Colonic mucosa (tissue), 4 donors: ENCODE measurements at places on chromosomes 5 and 9. TPM values are rescaled to one million over a fixed set of nuclear protein-coding genes. Genes with fewer than 3 reads are reported as not detected.

- no peak for DNase-seq
Observed at GRCh38 chr5:104347119-104347708, 784.6 kb upstream of the NUDT12 start.

DNA sequence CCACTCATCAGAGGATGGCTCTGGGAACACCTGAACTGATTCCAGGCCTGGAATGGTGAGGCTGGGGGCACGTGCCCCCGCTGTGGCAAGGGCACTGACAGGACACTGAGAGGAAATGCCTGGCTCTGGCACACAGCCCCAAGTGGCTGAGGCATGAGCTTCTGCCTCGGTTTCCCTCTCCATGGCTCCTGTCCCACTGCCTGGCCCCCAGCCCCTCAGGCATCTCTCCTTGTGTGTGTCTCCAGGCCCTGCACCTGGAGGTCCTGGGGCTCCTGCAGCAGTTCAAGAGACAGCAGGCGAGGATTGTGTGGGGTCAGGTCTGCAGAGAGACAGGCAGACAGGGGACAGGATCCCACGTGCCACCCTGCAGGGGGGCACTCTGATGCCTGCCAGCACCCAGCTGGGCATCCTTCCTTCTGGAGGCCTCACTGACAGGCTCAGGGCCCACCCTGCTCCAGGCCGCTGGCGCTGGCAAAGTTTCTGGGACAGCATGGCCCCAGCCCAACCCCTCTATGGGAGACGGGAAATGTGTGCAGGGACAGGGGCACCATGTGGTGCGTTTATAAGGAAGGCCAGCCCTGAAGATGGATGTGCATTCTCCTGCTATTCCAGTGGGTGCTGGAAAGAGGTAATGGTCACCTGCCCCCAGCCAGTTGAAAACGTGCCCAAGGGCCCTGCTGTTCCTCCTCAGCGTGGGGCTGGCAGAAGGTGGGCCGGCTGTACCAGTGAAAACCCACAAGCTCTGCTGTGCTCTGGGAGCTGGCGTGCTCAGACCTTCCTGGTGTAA, 66.0 kb downstream of the RASGEF1C start:
- no peak for DNase-seq

- no peak for DNase-seq
Observed at GRCh38 chr9:97438666-97439065, 26.8 kb downstream of the TDRD7 start.

DNA sequence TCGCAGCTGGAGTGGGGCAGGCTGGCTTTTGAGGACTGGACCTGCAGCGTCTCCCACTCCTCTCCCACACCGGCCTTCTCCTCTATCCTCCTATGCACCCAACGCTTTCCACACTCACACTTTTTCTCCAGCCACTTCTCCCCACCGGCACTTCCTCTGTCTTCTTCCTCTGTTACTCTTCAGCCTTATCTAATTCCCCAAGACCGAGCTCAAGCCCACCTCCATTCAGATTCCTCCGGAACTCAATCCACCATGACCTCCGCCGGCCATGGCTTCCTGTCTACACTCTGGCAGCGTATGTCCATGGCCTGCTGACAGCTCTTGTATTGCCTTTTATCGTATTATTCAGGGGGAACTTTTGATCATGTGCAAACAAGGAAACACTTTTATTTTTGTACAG, 545 bp upstream of the OR2V1 start:
- no peak for DNase-seq

DNA sequence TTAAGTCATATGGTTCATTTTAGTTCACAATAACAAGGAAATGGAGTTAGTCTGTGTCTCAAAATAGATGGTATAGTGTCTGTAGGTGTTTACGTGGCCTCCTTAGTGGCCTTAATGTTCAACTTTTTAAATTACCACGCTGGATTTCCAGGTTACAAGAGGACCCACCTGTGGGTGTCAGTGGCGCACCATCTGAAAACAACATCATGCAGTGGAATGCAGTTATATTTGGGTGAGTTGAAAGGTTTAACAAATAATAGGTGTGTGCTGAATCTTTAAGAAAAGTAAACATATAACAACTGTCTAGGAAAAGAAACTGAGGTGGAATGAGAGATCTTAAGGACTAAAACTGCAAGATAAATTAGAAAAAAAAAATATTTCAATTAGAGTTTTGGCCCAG, 2.9 kb downstream of the UBE2B start:
- no peak for DNase-seq

- DNase-seq: no peak
Observed at GRCh38 chr5:171835066-171835465, 49.4 kb downstream of the SMIM23 start.

GRCh38 chr9:119026120-119026519, 343.1 kb downstream of the BRINP1 start:
- DNase-seq: no peak

GRCh38 chr9:68847765-68848164, 142.7 kb downstream of the PIP5K1B start:
- DNase-seq: no peak

- no peak for DNase-seq
Observed at GRCh38 chr5:7894860-7895259, 25.9 kb downstream of the MTRR start.

DNA sequence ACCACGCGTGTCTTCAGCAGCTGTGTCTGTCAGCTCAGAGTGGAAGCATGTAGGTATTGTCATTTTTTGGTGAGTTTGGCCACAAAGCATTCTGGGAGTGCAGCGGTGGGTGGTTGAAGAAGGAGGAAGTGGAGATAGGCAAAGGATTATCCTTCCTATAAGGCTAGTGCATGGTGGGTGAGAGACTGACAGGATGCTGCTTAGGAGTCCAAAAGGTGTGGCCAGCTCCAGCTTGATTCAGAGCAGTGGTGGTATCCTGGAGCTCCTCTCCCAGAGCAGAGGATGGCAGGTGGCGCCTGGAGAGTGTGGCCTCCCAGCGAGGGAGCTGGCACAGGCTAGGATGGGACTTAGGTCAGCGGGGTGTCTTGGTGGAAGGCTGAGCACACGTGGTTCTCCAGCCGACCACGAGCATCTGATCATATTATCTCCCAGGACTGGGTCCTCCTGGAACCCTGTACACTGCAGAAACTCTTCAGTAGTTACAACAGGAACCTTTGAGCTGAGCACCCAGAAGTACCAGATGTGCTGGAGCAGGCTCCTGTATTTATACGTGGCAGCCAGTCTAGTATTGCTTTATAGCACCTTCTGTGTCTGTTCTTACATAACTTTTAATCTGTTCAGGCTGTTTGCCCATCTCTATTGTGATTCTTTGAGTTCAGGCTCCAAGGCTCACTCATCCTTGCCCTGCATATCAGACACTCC, 29.6 kb downstream of the MAML1 start:
- DNase-seq: peak; percentile 32

DNA sequence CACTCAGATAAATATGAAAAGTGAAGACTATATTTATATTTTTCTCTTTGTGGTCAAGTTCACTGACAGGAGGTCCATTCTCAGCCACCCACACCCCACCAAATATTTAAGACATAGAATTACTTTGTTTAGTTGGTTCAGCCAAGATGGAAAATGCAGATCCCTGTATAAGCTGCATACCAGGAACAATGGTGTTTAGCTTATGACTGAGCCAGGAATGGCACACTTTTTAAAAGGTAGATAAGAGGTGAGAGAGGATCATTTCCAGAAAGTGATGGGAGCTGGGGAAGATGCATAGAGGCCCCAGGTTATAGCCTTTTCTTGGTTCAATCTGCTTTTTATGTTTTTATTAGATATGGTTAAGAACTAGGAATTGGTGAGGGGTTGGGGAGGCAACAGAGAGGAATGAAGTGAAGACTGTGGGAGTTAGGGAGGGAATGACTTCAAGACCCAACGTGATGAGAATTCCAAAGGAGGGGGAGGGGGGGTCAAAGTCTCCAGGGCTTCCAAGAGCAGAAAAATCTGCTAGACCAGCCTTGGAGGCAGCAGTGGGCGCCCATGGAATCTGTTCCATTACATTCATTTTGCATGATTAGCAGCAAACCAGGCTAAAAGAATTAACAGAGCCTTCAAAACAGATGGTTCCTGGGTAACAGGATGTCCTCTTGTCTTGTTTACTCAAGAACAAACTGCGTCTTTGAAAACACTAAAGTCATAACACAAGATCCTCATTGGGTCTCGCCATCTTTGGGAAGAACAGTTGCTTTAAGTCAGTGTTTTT, 95.2 kb downstream of the FGF1 start:
- DNase-seq: no peak

- DNase-seq: no peak
Observed at GRCh38 chr9:124493218-124493617, 14.0 kb downstream of the NR5A1 start.

GRCh38 chr5:78204241-78204640, 90.3 kb downstream of the AP3B1 start:
- no peak for DNase-seq

IL33 gene
- total RNA-seq: 5.0 TPM

RGS7BP gene
- total RNA-seq: 0.12 TPM

INSYN2B gene
- not detected for total RNA-seq

FCN2 gene
- total RNA-seq: not detected

C5orf52 gene
- total RNA-seq: 5.7 TPM

ENTR1 gene
- total RNA-seq: 48.4 TPM

OR1Q1 gene
- not detected for total RNA-seq

NUTM2G gene
- not detected for total RNA-seq

RICTOR gene
- 15.1 TPM for total RNA-seq

PALM2AKAP2 gene
- total RNA-seq: 3.4 TPM

GPR150 gene
- total RNA-seq: 0.52 TPM
